ENCODE measurements at places on chromosomes 5 and 9. TPM values are rescaled to one million over a fixed set of nuclear protein-coding genes. Genes with fewer than 3 reads are reported as not detected.
A peak's percentile ranks its signal among the peaks of the same experiment; 100 is the strongest.

Gene SPATA6L
- polyA plus RNA-seq: 0.40 TPM

Gene PCDHA1
- 0.03 TPM for polyA plus RNA-seq

- DNase-seq: peak; percentile 16
- no peaks in the 10 kb centered on the region for H3K36me3 ChIP-seq
- H3K27ac ChIP-seq: no peak overlapping the region
- H3K4me3 ChIP-seq: no peak overlapping the region
These were observed 112.9 kb downstream of the ST8SIA4 start for GRCh38 chr5:100790170-100790665.

- H3K36me3 ChIP-seq: no peaks in the 10 kb centered on the region
- peaks cover 9% of the 10 kb centered on the region for H3K27me3 ChIP-seq
- H3K27ac ChIP-seq: no peak overlapping the region
- H3K4me3 ChIP-seq: no peak overlapping the region
- no peak for DNase-seq
- no peaks in the 10 kb centered on the region for H3K4me1 ChIP-seq
These were observed 2.1 kb upstream of the GABRB2 start for GRCh38 chr5:161548487-161549094.

Gene GABBR2
- polyA plus RNA-seq: 1.1 TPM

DNA sequence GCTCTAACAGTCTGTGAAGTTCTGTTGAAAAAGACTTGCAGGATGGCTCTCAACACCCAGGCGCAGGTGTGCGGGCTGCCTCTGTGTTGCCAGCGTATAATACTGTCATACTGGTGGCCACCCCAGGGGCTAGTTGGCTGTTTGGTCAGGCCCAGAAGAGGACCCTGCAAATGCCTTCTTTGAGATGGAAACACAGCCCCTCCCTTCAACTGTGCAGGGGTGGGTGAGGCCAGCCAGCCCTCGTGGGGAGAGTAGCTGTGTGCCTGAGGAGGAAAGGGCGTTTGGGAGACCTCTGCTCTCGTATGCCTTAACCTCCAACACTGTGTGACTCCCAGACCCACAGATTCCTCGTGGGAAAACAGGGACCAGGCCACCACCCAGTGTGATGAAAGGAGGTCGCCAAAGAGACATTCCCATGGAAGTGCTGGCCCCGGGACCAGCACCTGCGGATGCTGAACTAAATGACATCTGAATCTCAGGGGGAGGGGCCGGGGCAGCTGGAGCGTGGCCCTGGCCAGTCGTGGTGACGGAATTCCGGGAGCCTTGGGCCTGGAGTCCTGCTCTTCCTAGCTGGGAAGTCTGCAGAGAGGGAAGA is 11.3 kb upstream of the SCGB3A1 start:
- no peak overlapping the region for H3K27ac ChIP-seq
- H3K36me3 ChIP-seq: no peaks in the 10 kb centered on the region
- no peak overlapping the region for H3K4me3 ChIP-seq
- H3K27me3 ChIP-seq: no peaks in the 10 kb centered on the region
- no peak for DNase-seq

DNA sequence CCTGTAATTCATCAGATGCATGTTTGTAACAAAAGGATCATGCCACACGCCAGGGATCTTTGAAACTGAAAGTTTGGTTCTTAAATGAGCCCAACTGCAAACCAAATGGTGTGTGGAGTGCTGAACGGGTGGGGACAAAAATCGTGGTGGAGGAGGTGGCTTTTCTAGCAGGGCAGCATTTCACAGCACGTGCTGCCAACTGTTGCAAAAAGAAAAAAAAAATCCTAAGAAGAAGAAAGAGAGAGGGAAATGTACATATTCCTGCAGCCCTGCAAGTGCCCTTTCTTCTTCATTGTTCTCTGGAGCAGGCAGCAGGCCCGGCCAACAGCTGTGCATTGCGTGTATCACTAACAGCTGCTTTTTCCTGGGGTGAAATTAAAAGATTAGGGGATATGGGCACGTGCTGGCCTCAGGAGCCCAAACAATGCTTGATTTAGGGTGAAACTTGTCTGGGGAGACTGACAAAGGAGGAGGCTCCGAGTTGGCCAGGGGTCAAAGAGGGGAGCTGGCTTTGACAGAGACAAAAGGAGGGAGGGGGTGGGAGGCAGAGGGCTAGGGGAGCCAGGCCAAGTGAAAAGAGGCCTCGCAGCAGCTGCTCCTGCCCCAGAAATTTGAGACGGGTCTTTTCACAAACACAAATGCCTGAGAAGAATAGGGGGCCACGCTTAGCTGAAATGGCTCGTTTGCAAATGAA is 73.0 kb downstream of the GADD45G start:
- H3K36me3 ChIP-seq: no peaks in the 10 kb centered on the region
- no peak overlapping the region for H3K4me3 ChIP-seq
- H3K4me1 ChIP-seq: no peaks in the 10 kb centered on the region

DNA sequence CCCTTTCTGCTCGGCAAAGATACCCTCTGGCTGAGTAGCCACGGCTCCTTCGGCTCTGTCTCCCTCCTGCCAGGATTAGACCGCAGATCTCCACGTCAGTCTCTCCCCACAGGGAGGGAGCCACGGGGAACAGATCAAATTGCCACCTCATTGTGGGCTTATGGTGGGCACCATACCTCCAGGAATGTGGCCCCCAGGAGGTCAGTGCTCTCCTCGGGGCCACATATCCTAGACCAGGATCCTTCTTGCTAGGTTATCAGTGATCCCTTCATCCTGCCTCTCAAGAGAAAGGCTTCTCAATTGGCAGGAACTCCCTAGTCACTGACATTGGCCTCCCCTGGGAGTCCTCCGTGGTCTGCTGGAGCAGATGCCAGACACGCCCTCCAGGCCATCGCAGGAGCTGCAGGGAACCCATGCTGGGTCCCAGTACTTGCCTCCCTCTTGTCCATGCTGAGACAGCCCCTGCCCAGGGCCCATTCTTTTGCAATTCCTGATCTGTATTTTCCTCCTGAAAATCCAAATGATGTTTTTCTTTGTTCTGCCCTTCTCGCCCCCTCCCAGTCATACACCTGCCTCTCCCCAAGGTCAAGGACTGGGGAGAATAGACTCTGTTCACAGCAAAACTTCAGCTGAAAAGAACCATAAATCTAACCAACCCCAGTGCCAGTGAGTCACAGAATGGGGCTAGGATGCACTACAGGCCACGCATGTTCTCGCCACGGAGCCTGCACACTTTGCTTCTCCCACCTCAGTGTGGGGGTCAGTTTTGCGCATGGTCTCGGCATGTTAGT is 31.6 kb upstream of the ENHO start:
- H3K4me3 ChIP-seq: no peak overlapping the region
- no peaks in the 10 kb centered on the region for H3K4me1 ChIP-seq
- no peaks in the 10 kb centered on the region for H3K36me3 ChIP-seq
- no peak for DNase-seq
- no peak overlapping the region for H3K27ac ChIP-seq
- peaks cover 10% of the 10 kb centered on the region for H3K27me3 ChIP-seq

DNA sequence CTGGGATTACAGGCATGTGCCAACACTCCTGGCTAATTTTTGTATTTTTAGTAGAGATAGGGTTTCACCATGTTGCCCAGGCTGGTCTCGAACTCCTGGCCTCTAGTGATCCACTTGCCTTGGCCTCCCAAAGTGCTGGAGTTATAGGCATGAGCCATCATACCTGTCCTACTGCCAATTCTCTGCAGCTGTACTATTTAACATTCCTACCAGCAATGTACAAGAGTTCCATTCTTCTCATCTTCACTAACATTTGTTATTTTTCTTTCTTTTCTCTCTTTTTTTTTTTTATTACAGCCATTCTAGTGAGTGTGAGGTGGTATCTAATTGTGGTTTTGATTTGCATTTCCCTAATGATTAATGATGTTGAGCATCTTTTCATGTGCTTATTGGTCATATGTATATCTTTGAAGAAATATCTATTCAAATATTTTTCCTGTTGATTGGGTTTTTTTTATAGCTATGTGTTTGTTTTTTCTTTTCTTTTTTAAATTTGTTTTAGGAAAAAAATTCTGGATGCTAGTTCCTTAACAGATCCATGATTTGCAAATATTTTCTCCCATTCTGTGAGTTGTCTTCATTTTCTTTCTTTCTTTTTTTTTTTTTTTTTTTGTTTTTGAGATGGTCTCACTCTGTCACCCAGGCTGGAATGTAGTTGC is 17.4 kb downstream of the ANKHD1 start:
- H3K27me3 ChIP-seq: no peaks in the 10 kb centered on the region
- no peaks in the 10 kb centered on the region for H3K4me1 ChIP-seq
- no peaks in the 10 kb centered on the region for H3K36me3 ChIP-seq
- H3K4me3 ChIP-seq: no peak overlapping the region
- H3K27ac ChIP-seq: no peak overlapping the region
- DNase-seq: no peak

Gene C9orf153
- not detected for polyA plus RNA-seq

DNA sequence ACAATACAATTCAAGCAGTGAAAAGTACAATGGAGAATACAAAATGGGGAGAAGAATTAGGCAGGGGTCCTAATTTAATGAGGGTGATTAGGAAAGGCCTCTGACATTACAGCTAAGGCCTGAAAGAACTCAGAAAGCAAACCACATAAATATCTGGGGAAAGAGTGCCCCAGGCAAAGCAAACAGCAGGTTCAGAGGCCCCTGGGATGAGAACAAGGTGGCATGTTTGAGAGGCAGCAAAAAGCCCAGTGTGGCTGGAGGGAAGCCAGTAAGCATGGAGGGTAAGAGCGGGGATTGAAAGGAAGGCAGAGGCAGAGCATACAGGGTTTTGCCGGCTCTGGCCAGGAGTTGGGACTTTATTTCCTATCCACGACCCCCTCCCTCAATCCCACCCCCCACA is 33.4 kb upstream of the VDAC1 start:
- H3K27ac ChIP-seq: no peak overlapping the region
- DNase-seq: no peak
- H3K36me3 ChIP-seq: no peaks in the 10 kb centered on the region
- H3K27me3 ChIP-seq: no peaks in the 10 kb centered on the region
- no peaks in the 10 kb centered on the region for H3K4me1 ChIP-seq
- H3K4me3 ChIP-seq: no peak overlapping the region

DNA sequence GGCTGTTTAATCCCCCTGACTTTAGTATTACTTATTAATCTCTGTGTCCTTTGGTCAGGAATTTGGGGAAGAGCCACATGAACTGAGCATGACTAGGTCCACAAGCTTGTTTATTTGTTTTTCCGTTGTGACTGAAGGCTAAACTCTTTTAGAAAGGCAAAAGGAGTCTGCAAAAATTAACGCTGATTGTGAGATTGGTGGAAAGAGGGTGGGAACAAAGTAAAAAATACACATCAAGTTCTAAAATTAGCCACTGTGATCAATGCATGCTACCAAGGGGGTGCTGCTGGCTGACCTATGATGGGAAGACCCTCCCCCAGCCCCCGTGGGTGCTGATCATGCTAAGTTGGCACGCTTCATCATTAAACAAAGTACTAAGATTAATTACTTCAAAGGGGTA is 356.8 kb downstream of the ADGRV1 start:
- H3K27ac ChIP-seq: no peak overlapping the region
- H3K4me1 ChIP-seq: peaks cover 7% of the 10 kb centered on the region
- no peaks in the 10 kb centered on the region for H3K36me3 ChIP-seq
- H3K27me3 ChIP-seq: no peaks in the 10 kb centered on the region
- no peak for DNase-seq
- H3K4me3 ChIP-seq: no peak overlapping the region

Gene TAS2R1
- not detected for polyA plus RNA-seq

DNA sequence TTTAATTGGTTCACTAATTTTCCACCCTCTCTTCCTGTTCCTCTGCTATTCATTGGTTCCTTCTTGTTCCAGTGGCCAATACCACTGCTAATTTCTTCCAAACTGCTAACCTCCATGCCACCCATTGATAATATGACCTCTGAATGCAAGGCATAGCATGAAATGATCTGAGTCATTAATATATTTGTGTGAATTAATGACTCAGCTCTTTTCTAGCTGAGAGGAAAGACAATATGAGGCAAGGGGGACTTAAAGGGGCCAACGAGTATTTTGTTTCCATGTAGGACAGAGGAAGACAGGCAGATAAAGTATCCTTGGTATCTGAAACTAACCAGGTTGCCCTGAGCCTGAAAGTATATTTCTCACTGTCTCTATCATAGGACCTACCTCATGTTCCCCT is 154.3 kb upstream of the BRINP1 start:
- DNase-seq: no peak
- no peak overlapping the region for H3K4me3 ChIP-seq
- no peak overlapping the region for H3K27ac ChIP-seq
- H3K27me3 ChIP-seq: no peaks in the 10 kb centered on the region
- no peaks in the 10 kb centered on the region for H3K36me3 ChIP-seq
- H3K4me1 ChIP-seq: no peaks in the 10 kb centered on the region

DNA sequence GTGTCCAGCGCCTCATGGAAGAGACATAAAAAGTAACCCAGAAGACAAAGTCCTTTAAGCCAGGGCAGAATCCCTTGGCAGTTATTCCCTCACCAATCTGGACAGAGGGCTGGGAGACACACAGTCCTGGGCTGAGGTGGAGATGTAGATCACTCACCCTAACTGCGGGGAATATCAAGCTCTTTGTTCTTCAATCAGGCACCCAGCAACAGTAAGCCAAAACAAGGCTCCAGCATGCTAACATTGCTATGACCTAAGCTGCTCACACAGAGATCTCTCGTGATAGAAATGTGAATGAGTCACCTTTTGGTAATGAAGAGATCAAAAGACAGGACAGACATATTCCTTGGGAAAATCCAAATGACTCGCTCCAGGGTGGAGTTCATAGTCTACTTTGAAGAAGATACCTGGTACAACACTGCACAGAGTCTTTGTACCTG is 101.3 kb downstream of the FBN2 start:
- H3K4me1 ChIP-seq: no peaks in the 10 kb centered on the region
- H3K27me3 ChIP-seq: no peaks in the 10 kb centered on the region
- peak; percentile 24 for DNase-seq
- H3K4me3 ChIP-seq: no peak overlapping the region

DNA sequence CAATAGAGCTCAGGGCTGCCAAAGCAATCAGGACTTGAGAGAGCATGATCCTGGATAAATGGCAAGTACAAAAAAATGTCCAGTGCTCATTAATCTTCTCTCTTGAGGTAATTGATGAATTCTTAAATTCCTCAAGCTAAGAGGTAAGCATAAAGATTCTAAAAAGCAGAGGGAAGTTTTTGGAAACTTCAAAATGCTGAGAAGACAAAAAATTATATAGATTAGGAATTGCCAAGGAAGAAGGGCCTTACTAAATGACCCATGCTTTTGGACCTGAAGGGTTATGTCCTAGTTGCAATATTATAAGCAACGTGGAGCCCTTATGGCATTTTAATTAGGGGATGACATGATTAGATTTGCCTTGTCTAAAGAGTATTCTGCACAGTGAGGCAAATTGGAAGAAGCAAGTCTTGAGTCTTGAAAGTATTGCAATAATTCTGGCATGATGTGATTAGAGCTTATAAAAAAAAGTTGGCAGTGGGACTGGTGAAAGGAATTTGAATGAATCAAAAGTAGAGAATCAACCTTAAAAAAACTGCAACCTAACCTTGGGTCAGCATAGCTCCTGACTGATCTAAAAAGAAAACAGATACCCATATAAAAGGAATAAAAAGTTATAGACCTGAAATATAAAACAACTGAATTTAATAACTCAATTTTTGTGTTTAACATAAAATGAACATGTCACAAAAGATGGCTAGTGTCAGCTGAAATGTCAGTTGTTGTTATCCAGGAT is 323.8 kb upstream of the ARRDC3 start:
- no peak overlapping the region for H3K4me3 ChIP-seq
- no peak overlapping the region for H3K27ac ChIP-seq
- no peaks in the 10 kb centered on the region for H3K27me3 ChIP-seq
- H3K36me3 ChIP-seq: no peaks in the 10 kb centered on the region
- no peak for DNase-seq

Measured in endothelial cell of umbilical vein (primary cell).